ENCODE measurements at places on chromosomes 5 and 9. TPM values are rescaled to one million over a fixed set of nuclear protein-coding genes. Genes with fewer than 3 reads are reported as not detected.

KCNIP1 gene
- total RNA-seq, result 1.7 TPM

GRCh38 chr9:109940561-109940960, 160.6 kb downstream of the PALM2AKAP2 start:
- DNase-seq, result no peak

DNA sequence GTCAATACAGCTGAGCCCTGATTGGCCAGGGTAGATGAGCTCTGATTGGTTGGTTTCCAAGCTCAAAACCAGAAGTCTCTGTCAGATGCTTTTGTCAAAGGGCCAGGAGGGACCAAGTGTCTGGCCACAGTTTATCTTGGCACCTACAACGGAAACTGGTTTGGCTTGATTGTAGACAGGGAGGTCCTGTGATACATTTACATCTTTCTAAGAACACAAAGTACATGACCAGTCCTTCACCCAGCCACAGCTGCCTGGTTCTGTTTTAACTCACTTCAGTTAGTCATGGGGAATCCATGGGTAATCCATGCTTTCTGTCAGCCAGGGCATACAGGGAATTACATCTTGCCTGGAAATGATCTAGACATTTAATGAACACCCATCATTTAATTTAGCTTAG, 171.2 kb downstream of the SLC12A2 start:
- DNase-seq, result no peak

DNA sequence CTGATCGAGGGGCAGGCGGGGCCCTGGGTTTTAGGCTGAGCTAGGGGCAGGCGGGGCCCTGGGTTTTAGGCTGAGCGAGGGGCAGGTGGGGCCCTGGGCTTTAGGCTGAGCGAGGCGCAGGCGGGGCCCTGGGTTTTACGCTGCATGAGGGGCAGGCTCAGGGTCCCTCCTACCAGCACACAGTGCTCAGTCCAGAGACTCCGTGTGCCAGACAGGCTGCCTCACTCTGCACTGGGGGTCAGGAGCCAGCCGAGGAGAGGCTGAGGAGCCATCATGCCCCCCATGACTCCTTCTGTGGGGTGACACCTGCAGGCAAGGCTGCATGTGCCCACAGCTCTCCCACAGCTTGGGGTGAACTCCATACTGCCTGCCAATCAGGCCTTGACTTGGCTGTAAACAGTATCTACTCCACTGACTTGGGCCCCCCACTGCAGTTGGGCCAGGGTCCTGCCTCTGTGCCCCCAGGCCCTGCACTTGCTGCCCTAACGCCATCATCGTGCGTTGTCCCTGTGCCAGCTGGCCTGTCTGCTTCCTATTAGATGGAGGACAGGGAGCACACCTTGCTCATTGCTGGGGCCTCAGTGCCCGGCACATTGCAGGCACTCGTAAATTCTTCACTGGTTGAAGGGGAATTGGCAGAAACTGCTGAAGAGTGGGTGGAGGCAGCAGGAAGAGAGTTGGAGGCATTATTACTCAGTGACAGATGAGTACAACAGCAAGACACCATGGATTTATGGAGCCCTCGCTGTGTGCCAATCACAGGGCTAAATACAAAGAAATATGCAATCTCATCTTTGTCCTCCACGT, 78.6 kb downstream of the AMBP start:
- peak; percentile 12 for DNase-seq

WDR38 gene
- total RNA-seq, result not detected

STPG3 gene
- not detected for total RNA-seq
